ENCODE measurements at places on chromosomes 1 and 21.

DNA sequence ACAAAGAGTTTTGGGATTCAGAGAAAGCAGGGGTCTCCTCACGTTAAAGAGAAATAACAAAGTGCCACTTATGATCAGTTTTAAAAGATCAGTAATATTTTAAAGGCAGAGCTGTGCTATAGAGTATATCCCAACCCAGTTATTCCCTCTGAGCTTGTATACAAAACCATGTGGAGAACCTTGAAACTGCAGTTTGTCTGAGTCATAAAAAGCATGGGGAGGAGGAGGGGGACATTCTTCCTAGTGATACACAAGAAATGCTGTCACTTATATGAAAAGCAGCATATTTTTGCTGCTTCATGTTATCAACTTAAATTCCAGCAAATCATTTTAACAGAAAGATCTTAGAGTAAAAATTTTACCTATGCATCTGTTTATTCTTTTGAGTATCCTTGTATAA lies 244.5 kb downstream of the GPR52 start:
- no peak for DNase-seq

- no peak for DNase-seq
Measured at GRCh38 chr1:16250524-16251251, 13.7 kb upstream of the CPLANE2 start.

GRCh38 chr1:208485512-208485911 lies 241.3 kb upstream of the PLXNA2 start:
- no peak for DNase-seq

- DNase-seq, result no peak
Measured at GRCh38 chr1:21869620-21870121, 57.6 kb downstream of the LDLRAD2 start.

DNA sequence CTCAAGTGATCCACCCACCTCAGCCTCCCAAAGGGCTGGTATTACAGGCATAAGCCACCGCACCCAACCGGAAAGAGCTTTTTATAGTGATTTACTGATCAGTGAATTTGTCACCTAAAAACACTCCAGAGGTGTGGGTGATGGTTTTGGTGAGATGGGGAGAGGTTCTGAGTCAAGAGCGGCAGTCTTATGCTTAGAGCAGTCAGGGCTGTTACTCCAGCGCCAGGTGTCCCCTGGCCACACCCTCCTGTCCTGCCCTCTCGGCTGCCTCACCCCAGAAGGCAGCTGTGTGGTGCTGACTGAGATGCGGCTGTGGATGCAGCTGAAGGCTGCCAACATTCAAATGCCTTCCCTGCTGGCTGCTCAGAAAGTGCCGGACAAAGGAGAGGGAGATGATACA lies 94.5 kb upstream of the LPGAT1 start:
- DNase-seq, result no peak

GRCh38 chr1:27891196-27891889 lies 19.0 kb downstream of the THEMIS2 start:
- DNase-seq, result no peak

DNA sequence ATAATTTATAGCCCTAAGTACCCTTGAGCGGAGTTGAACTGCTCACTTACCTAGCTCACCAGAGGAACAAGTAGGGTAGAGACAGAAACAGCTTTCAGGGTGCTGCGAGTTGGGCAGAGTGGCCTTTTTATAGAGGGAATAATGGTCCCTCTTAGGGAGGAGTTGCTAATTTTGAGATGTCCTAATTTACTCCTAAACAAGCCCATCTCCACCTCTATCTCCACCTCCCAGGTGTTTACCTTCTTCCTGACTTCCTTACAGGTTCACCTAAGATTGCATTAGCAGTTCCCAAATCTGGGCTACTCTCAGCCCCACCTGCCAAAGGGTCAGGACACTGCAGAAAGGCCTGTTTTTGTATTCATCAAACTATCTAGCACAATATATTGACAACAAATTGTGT lies at the start of gene HRNR:
Gene HRNR (minus strand): TSS at position 101 of the 400 bp plus-strand sequence. CDS start 940 bp downstream, outside the sequence.
- no peak for DNase-seq

- no peak for DNase-seq
Measured at GRCh38 chr1:165441166-165441880, 3.6 kb downstream of the RXRG start.

DNA sequence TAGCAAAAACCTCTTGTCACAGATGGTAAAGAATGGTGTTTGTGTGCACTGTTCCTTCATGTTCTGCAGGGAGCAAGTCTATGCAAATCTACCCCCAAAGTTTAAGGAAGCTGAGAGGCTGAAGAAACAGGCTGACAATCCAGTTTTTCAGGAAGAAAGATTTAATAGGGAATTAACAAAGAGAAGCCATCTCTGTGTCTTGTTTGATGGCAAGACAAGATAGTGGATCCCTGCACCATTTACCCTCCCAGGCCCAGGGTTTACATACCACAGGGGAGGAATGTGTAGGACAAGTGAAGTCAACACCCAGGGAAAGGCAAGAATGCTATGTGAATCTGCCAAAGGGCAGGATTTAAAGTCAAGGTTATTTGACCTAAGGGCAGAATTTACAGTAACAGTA lies 48.1 kb upstream of the FNBP1L start:
- DNase-seq, result no peak

DNA sequence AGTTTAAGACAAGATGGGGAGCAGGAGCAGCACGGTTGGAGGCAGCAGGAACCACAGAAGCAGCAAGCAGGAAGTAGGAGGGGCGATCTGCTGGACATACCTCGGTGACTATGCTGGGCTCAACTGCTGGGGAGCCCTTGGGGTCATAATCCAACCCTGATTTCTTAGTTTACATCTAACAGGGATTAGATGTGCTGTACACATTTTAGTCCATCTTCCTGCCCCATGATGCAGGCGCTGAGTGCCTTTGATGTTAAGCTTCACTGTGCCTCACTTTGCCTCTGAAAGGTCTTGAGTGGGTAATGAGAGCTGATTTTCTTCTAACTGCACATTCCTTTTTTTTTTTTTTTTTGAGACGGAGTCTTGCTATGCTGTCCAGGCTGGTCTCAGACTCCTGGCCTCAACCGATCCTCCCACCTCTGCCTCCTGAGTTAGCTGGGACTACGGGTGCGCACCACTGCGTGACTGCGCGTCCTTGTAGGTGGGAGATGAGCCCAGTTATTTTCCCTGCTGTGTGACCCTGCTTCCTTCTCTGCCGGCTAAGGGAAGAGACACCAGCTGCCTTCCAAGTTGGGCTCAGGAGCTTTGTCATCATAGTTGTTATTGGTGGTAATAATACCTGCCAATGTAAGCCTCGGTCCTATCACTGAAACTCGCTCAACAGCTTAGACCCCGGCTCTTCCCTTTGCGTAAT lies 1.1 kb upstream of the RCAN3 start:
- no peak for DNase-seq

DNA sequence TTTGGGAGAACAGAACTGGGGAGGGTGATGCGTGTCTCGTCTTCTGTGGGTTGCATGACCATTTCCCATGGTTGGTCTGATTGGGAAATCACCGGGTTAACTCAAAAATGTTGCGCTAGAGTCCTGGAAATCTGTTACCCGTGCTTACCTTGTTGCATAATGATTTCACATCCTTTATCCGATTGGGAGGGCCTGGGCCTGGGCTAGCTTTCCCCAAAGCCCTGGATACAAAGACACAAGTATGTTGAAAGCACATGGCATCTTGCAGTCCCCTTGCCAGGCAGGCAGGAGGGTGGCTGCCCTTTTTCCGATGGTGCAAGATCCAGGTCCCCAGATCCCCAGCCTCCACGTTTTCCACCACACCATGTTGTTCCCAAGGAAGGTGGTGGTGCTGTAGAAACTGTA lies 582 bp downstream of the TRPM2 start:
- DNase-seq, result no peak

DNA sequence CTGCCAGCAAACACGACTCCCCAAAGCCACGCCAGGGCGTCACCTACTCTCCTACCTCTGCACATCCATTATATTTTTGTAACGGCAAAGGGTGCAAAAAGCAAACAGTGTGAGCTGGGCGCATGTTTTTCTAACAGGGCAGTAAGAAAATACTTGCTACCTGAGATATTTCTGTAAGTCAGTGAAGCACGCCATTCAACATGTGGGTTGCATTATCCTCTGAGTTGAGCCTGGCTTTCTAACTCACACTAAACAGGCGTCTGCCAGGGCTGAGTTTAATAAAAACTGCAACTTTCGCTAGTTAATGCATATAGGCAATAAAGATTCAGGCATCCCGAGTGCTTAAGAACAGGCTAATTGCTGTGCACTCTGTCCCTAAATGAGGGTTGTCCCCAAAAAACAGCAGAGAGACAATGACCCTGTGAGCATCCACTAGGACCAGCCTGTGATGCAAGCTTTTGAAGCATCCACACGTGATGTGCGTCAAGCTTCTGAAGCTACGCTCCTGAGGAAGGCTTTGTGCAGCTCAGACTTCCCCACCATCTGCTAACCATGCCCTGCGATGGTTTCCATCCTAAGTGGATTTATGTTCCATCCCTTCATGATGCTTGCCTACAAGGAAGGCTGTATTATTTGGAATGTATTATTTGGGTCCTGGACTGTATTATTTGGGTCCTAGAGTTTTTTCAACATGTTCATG lies 70.0 kb upstream of the SIM2 start:
- no peak for DNase-seq

GRCh38 chr21:33651965-33652680 lies 9.8 kb downstream of the ITSN1 start:
- no peak for DNase-seq

GRCh38 chr1:16617114-16617631 lies 3.8 kb upstream of the NBPF1 start:
- DNase-seq, result no peak

GRCh38 chr1:91821126-91821868 lies 64.7 kb downstream of the TGFBR3 start:
- no peak for DNase-seq

GRCh38 chr1:21955058-21955457 lies 17.9 kb upstream of the HSPG2 start:
- DNase-seq, result no peak

DNA sequence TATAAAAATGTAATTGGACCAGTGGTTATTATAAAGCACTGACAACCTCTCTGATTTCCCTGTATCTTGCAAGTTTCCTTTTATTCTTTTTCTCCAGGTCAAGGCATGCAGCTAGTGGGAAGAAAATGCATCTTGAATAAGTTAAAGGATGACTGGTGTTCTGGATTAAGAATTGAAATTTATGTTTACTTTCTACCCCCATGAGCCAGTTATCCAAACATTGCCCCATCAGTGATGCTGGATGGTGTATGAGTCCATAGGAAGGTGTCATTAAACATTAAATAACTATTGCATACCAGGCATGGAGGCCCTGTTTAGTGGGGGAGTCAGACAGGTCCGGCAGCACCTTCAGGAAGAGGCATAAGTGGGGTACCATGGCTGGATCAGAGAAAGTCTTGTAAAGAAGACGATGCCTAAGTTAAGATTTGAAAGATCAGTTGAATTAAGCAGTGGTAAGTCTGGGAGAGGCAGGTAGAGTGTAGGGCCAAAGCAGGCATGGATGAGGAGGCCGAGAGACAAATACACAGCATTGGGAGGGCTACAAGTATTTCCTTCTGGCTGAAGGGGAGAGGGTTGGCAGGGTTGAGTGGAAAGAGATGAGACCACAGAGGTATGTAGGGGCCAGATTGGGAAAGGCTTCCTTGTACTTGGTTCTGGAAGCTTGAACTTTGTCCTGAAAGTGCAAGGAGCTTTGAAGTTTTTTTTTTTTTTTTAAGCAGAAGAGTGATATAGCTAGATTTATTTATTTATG lies 5.7 kb downstream of the SZRD1 start:
- DNase-seq, result no peak

DNA sequence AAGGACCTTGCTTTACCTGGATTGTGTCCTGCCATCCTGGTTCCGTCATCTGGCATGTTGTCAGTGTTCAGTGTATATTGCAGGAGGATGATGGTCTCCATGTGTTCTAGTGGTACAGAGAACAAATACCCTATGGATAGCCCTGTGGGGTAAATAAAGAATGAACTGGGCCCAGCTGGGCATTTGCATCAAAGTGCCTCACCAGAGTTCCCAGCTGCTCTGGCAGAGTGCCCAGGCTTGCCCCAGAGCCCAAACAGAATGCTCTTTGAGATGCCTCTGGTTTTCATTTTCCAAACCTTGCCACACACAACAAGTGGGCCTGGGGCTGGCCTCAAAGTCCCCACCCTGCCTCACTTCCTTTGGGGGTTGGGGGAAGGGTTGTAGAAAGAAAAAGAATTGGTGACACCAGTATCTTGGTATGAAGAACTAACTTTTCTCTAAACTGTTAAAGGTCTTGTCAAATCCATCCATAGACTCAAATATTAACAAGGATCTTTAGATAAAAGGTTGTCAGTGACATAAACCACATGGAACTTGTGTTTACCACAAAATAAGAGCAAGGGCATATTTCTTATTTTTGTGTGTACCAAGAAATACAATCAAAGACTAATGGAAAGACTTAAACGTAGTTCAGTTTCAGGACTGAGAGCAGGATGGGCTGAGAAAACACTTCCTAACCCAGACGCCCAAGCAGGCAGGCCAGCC lies 82.2 kb downstream of the LMO4 start:
- no peak for DNase-seq

- DNase-seq, result no peak
Measured at GRCh38 chr21:21076491-21076890, 78.3 kb downstream of the NCAM2 start.

DNA sequence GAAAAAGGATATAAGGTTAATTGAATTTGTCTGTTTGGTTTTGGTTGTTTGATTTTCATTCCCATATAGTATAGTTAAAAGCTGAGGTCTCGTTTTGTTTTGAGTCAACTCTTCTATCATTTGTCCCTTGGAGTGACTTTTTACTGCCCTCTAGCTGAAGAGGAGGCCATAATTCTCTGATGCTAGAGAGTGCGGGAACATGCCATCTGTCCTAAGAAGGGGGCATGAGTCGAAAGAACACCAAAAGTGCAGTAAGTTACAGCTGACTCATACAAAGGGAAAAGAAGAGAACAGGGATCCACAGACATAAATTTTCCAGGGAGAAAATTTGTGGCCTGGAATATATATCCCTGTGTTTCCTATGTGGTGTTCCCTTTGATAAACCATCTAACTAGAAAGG lies 4.1 kb downstream of the KRTAP21-3 start:
- DNase-seq, result no peak

DNA sequence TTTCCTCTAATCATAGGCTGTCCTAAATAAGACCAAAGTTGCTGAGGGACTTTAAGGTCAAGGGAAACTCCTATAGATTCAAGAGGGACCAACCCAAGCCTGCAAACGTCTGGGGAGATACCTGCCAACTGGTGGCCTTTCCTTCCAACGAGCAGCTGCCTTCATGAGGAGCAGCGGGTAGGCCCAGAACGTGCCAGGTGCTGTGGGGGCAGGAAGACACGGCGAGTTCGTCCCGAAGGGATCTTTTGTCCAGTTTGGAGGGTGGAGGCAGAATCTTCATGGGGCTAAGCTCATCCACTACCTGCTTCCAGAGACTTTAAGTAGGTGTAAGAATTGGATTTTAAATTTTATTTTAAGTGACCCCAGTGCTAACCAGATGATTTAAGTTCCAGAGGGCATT lies 26.0 kb upstream of the SLC26A9 start:
- DNase-seq, result no peak

All from stimulated activated CD4-positive, alpha-beta T cell treated with anti-CD3 and anti-CD28 coated beads, TNF-alpha, amount 100 ng/mL, for 1 hour (primary cell).